ENCODE measurements at places on chromosomes 6 and 20.
A peak's percentile ranks its signal among the peaks of the same experiment; 100 is the strongest.

GRCh38 chr6:38154731-38155130 lies 335.2 kb downstream of the ZFAND3 start:
- DNase-seq: no peak

- DNase-seq: no peak
These were observed 230.2 kb downstream of the ANKRD60 start for GRCh38 chr20:57998276-57998675.

DNA sequence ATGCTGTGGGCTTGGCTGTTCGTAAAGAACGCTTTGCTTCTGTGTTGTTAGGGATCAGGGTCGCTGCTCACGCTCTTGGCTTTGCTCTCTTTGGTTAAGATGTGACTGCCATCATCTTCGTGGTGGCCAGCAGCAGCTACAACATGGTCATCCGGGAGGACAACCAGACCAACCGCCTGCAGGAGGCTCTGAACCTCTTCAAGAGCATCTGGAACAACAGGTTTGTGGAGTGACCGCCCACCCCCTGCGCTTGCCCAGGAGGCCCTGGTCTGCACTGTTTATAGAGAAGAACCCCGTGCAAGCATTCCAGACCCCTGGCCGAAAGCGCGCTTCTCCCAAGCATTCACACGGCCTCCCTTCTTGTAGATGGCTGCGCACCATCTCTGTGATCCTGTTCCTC lies 57.1 kb downstream of the GNAS start:
- no peak for DNase-seq

DNA sequence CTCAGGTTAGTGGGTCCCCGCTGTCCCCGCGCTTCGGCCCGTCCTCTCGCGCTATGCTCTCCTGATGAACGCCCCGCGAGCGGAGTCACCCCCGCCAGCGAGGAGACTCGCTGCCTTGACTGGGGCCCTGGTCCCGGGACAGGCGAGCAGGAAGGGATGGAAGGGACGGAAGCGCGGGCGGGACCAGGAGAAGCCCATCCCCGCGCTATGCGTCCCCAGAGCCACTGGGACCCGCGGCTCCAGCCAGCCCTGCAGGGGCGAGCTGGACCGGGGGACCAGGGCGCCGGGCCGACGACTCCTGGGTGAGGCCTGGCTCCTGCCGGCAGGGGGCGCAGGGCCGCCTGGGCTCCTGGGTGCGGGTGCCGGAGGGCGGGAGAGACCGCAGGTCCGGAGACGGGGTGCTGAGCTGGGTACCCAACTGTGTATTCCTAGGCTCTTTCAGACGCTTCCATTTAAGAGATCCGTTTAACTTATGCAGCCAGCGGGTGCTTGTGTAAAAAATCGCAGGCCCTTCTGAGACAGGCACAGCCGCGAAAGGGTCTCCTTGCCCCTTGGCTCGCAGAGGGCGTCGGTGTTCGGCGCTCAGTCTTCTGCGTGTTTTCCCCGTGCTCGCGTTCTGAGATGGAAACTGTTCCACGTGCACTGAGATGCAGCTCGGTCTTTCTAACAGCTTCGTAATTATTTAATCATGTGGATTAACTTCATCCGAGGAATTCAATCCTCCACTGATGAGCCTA lies 580 bp upstream of the SYCP2 start:
- DNase-seq: peak; percentile 65

GRCh38 chr20:25020901-25021301 lies 28.4 kb upstream of the APMAP start:
- no peak for DNase-seq

GRCh38 chr20:63364801-63365585 lies 3.8 kb upstream of the CHRNA4 start:
- no peak for DNase-seq

DNA sequence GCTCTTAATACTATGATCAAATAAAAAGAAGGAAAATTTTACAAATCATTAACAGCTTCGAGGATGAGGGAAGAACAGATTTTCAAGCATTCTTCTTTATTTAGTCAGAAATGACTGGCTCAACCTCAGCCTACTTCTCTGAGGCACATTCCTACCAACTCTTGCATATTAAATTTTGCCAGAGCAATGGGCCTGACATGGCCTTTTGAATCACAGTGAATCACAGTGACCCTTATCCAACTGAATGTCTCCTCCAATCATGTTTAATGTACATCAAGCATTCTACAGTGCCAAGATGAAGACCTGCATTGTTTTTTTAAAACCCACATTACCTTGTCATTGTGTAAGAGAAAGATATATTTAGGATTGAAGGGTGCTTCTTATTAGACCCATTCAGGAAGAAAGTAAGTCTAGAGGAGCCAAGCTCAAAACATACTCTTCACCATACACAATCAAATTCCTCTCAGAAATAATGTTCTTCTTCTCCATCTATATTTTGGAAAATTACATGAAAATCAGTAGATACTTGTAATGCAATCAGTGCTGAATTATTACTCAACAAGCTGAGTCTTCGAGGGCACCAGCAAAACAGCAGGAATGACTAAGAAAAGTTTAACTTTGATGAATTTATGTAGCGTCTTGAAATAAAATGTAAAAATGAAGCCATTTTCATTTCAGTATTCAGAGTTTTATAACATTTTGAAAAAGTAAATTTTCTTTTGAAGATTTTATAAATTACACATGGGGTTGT lies 44.1 kb upstream of the MOXD1 start:
- no peak for DNase-seq

DNA sequence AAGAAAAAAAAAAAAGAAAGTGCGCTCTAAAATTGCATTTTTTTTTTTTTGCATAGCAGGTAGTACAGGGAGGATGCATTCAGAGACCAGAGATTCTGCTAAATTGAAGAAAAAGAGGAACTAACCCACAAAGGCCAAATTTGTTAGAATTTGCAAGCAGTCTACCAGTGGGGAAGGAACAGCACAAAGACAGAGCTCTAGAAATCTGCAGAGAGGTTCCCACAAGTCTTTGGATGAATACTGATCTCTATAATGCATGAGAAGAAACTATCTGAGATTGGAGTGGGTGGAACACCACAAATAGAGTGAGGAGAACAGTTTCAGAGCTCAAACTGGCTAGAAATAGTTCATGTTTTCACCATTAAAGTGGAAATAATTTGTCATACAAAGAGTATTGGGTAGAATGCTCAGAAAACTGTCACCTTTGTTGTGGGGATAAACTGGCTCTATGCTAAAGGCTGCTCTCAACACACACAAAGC lies 79.6 kb upstream of the AHI1 start:
- DNase-seq: no peak

DNA sequence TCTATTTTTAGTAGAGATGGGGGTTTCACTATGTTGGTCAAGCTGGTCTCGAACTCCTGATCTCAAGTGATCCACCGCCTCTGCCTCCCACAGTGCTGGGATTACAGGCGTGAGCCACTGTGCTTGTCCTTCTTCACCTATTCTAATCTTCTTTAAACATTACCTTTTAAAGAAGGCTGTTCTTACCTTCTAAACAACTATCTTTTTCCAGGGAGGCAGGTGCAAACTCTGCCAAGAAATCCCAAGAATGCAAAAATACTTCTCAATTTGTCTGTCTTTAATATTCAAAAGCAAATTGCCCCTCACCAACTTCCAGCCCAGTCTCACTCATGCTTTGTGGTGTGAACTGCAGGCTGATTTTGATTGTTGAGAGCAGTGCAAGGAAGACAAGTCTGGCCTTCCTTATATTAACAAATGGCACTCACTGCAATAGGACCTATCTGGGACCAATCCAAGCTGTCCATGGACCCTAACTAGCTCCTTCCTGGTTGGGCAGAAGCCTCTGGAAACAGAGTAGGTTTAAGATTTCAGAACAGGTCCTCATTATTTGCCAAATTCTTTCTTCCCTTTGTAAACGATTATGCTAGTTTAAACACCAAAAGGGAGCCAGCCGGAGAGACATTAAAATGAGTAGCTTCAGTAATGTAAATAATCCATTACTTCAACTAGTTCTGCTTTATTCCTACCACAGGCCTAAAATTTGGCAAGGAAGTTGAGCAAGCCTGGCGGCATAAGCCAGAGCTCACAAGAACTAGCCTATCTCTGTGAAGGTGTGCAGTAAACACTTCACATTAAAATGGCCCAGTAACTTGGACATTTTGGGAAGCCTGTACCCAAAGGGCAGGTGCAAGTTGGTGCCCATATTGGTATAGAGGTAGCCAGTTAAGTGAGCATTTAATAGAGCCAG lies 1.6 kb downstream of the SCAND1 start:
- DNase-seq: no peak

DNA sequence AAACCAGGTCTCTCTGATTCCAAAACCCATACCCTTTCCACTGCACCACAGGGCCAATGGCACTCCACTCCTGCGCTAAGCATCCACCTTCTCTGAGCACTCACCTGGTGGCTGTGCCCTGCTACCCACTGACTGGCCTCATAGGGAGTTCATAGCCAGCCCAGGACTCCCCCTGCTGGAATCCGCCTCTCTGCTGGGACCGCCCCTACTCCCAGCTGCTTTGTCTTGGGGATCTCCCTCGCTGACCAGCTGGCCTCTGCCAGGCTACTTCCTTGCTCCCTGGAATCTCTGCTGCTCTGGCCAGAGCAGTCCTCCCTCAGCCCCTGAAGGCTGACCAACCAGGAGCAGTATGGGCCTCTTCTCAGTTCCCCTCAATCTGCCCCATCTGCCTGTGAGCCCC lies 129.7 kb downstream of the FAXC start:
- DNase-seq: no peak

DNA sequence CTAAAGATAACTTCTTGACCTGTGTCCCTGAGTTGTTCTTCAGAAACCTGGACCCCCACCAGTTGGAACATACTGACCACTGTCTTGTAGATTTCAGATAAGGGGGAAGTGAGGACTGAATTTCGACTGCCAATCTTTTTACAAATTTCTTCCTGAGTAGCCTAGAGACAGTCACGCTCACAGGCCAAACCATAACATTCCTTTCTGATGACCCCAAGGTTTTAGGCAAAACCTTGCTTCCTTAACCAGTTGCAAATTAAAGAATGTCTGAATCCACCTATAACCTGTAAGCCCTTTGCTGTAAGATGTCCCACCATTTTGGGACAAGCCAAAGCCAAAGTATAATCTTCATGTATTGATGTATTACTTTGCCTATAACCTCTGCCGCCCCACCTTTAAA lies 306.9 kb downstream of the LRFN2 start:
- no peak for DNase-seq

DNA sequence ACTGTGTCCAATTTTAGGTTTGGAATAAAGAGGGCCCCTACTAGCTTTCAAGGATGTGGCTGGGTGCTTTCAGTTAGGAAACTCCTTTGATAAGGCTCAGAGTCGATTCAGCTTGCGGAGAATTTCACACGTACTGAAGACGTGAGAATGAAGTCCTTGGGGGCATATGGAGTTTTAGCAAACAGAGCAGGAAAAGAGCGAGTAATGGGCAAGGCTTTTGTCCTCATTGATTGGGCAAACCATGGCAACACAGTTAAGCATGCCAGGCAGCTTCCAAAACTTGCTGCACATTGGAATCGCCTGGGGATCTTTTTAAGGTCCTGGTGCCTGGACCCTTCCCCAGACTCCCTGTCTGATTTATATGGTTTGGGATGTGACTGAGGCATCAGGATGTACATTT lies 29.2 kb downstream of the ISM1 start:
- DNase-seq: no peak

DNA sequence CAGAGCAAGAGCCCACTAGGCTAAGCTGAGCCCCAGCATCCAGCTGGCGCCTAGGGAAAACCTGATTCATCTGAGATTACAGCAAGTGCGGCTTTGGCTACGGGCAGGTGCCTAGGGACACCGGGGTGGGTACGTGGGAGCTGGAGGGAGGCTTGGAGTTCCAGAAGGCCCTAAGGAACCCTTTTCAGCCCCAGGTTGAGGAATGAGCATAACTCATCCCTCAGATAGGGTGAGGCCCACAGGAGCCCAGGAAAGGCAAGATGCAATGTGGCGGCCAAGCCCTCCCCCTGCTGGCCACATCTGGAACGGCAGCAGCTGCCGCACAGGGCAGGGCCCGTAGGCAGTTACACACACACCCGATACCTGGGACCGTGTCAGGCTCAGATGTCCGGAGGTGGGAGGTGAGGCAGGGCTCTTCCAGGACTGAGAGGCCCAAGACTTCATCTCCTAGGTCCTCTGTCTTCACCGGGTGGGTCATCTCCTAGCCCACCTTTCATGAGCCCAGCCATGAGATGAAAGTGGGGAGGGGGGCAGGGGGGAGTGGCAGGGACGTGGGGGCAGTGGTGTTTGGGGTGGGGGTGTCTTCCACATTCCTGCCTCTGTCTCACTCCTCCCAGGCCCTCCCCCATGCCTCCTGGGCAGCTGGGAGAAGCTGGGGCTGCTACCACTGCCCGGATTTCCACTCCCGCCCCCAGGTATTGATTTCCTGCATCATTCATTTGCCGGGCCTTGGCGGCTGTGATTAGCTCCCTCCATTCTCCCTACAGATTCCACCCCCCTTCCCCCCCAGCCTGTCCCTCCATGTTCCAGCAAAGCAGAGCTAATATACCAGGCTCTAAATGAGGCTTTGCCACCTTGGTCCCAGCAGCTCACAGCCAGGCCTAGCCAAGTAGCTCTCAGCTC lies 5.5 kb downstream of the MDGA1 start:
- DNase-seq: peak; percentile 71

GRCh38 chr6:15283986-15284361 lies 38.1 kb downstream of the JARID2 start:
- no peak for DNase-seq

DNA sequence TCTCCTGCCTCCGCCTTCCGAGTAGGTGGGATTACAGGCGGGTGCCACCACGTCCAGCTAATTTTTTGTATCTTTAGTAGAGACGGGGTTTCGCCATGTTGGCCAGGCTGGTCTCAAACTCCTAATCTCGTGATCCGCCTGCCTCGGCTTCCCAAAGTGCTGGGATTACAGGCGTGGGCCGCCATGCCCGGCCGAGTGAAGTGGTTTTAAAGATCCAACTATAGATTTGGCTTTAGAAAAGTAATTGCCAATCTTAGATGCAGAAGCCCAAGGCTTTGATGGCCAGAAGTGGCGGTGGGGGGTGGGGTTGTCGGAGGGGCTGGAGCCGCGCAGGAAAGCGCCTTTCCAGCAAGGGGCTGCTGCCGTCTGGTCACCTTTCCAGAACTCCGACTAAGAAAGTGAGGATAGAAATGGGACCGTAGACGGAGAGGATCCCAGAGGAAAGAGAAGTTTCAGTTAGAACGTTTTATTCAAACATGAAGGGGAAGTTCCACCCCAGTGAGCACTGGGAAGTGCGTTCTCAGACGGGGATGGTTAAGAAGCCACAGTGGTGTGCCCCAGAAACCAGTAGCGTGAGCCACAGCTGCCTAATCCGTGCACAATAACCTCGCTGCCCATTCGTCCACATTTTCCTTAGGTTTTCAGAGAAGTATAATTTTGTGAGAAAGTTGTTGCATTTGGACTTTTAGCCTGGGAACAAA lies 69.7 kb downstream of the DLL1 start:
- DNase-seq: no peak

- no peak for DNase-seq
These were observed 14.2 kb downstream of the NDUFAF5 start for GRCh38 chr20:13799040-13799439.

DNA sequence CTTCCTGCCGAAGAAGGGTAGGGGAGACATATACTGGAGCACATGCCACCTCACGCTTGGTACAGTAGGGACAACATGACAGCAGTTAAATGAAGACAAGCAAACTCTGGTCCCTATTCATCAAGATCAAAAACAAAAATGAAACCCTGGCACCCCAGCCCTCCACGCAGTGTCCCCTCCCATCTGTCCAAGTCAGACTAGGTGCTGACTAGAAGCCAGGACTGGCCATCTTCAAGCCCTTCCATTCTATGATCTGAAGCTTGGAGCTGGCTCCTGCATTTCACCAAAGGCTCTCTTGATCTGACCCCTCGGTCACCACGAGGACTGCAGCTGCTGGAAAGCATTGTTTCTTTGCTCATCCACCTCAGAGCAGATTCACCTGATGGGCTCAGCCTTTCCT lies 158.9 kb upstream of the GGTLC1 start:
- no peak for DNase-seq

GRCh38 chr20:46948081-46948480 lies 53.4 kb downstream of the EYA2 start:
- DNase-seq: no peak

Data from activated CD4-positive, CD25-positive, alpha-beta regulatory T cell (primary cell).